ENCODE measurements at places on chromosomes 11 and 22. TPM values are rescaled to one million over a fixed set of nuclear protein-coding genes. Genes with fewer than 3 reads are reported as not detected.

GRCh38 chr22:42983470-42983869 is 31.5 kb downstream of the PACSIN2 start:
- H3K4me3 ChIP-seq: no peak overlapping the region
- DNase-seq: no peak
- peaks cover 4% of the 10 kb centered on the region for H3K4me1 ChIP-seq
- H3K27me3 ChIP-seq: no peaks in the 10 kb centered on the region
- no peak overlapping the region for H3K27ac ChIP-seq
- H3K36me3 ChIP-seq: peaks cover 2% of the 10 kb centered on the region

DNA sequence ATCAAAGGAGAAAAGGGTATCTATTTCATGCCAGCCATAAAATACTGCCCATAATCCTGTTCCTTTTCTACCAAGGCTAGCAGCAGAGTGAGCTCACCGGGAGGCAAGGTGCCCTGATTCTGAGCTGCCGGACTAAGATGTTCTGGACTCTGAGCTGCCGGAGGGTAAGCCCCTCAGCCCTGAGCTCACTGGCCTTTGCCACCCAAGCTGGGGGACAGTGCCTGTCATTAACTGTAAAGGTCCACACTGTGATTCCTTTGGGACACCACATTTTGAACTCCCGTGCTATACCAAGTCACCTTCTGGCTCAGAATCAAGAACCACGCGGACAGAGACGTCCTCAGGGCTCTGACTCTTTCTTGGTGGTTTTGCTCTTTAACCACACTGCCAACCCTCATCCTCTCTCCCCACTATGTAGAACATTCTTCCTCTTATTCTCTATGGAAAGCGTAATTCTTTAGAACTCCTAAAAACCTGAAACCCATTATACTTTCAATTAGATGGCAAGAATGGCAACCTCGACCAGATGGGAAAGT is 88.4 kb upstream of the BID start:
- H3K4me3 ChIP-seq: no peak overlapping the region
- peaks cover 16% of the 10 kb centered on the region for H3K36me3 ChIP-seq
- no peak overlapping the region for H3K27ac ChIP-seq
- no peak for DNase-seq

Gene EMID1
- total RNA-seq: not detected

GRCh38 chr11:100759106-100759505 is 72.0 kb downstream of the ARHGAP42 start:
- DNase-seq: no peak
- no peak overlapping the region for H3K4me3 ChIP-seq
- H3K27ac ChIP-seq: no peak overlapping the region
- H3K27me3 ChIP-seq: no peaks in the 10 kb centered on the region

GRCh38 chr11:19574916-19575315 is 137.7 kb upstream of the NAV2 start:
- H3K36me3 ChIP-seq: no peaks in the 10 kb centered on the region
- H3K4me3 ChIP-seq: no peak overlapping the region
- H3K27ac ChIP-seq: no peak overlapping the region
- no peaks in the 10 kb centered on the region for H3K27me3 ChIP-seq
- no peaks in the 10 kb centered on the region for H3K4me1 ChIP-seq
- DNase-seq: no peak
